NCI-H748 treated with DMSO at 0.1 percent for 48 hours (cell line): ENCODE measurements at places on chromosomes 2 and 18.

DNA sequence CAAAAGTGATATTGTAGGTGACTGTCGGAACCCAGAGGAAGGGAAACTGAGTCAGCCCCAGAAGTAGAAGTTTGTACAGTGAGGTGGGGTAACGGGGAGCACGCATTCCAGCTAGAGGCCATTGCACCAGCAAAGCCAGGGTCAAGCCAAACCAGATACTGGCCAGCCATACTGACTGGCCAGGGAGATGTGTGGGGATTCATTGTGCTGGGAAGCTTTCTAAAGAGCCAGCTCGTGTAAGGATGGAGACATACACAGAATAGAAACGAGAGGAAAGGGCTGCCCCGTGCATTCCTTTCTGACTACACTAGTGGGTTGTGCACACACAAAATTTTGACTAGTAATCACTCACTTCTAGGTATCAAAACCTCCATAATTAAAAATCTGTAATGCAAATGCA is 175.3 kb upstream of the PID1 start:
- DNase-seq = no peak

GRCh38 chr18:56516789-56517188 is 121.6 kb downstream of the TXNL1 start:
- DNase-seq = no peak

GRCh38 chr2:240024766-240025165 is 376 bp downstream of the NDUFA10 start:
- DNase-seq = no peak

DNA sequence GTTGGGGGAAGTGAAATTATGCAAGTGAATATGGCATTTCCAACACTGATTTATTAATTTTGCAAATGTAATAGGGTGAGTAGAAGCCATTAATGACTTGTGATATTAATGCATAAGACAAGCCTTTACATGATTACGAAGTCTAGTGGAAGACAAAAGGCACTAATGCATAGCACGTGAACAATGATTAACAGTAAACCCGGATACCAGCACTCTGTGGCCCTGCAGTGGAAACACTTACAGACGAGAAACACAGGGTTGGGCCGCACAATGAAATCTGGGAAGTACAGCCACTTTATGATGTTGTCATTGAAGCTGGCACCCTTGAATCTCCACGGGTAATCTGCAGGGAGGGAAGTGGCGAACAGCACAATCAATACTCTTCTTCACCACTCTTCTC is 233.4 kb downstream of the NAPG start:
- DNase-seq = no peak

DNA sequence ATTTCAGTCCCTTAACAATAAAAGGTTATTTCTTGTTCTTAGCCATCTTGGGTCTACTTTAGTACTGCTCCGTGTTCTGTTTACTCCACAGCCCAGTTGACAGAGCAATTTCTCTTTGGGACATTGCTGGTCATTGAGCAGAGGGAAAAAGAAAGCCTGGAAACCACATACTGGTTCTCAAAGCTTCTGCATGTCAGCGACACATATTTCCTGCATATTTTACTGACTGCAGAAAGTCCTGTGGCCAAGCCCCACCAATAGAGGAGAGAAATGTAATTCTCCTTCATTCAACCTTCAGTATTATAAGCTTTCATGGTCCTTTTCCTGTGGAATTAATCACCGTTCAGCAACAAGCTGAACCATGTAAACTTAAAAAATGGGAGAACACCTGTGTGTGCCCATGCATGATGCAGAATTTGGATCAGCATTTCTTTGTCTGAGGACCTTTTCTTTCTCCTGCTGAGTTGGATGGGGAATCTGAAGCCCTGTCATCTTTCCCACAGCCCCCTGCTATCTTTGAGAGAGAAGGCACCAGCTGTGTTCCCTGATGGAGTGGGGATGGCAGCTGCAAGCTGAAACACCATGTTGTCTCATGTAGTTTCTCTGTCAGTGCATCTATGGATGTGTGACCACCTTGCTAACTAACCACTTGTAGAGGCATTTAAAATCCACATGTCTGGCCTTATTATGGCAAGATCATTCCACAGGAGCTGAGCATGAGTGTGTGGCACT is 431.6 kb downstream of the MEIS1 start:
- DNase-seq = no peak

GRCh38 chr2:108910541-108911396 is 78.3 kb downstream of the EDAR start:
- DNase-seq = no peak

DNA sequence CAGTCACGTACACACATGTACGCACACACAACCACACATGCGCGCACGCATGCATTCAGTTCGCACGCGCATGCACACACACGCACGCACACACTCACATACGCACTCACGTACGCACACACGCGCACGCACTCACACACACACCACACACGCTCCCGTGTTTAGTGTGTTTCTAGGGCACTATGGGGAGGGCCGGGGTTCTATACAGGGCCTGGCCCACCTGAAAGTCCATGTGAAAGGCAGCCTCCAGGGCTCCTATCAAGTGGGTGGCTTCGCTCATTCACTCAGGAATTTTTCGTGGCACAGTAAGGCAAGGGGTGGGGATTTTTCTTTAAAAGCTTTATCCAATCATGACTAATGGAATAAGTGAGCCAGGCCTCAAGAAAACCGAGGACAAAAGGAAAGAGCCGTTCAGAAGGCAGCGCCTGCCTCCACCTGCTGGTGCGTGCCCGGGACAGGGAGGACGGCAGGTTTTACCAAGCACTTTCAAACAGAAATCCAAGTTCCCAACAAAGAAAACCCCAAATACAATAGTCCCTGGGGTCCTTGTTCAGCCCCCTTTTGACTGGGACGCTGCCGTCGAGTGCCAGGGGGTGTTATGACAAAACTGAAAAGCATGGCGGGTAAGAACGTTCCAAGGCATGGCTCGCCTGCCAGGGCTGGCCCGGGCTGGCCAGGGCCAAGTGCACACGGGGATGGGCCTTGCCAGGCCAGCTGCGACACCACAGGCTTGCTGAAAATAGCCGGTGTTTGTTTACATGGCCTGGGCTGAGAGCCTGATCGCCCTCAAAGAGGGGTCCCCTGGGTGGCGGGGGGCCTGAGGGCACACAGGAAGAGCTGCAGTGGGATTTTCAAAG is 110.0 kb downstream of the HDAC4 start:
- no peak for DNase-seq

DNA sequence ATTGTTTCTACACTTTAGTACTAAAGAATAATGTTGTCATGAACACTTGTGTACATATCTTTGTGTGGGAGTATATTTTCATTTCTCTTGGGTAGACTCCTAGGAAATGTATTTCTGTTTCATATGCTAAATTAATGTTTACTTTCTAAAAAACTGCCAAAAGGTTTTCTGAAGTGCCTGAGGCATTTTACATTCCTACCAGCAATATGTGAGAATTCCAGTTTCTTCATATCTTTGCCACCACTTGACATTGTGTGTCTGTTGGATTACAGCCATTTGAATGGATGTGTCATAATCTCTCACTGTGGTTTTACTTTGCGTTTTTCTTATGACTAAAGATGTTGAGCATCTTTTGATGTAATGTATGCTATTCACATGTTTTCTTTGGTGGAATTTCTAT is 428.2 kb upstream of the KCNH7 start:
- no peak for DNase-seq

GRCh38 chr18:41532344-41533086 is 422.5 kb upstream of the PIK3C3 start:
- no peak for DNase-seq

DNA sequence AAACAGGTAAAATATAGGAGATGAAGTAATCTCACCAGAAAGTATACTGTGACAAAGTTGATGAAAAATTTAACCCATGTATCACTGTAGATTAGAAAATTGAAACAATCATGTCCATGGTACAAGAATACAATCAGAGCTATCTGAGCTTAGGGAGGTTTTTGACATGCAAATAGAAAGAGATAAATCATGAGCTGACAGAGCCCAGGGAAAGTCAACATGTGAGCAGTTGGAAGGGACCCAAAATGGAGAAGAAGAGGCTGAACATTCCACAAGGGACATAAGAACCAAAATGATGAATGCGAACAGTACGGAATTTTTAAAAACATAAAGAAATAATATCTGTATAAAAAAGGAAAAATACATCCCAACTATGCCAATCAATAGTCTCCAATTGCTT is 395.4 kb upstream of the CYRIA start:
- DNase-seq = no peak

GRCh38 chr2:144513388-144514101 is 6.4 kb downstream of the ZEB2 start:
- no peak for DNase-seq

- no peak for DNase-seq
Measured at GRCh38 chr2:74763962-74764428, 69.9 kb upstream of the HK2 start.

DNA sequence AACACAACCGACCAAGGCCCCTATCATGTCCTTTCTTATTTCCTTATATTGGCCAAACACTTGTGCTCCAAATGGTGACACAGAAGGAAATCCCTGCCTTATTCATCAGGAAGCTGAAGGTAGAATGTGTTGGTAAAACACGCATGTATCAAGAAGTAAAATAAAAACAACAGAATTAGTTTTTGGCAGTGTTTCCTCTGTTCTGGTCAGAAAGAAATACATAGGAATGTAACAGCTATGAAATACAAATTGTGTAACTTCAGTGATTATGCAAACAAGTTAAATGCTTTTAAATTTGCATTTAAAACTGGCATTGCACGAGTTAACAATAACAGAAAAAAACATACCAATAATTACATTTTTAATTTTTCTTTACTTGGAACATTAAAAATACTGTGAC is 19.3 kb downstream of the ST6GAL2 start:
- DNase-seq = no peak

GRCh38 chr18:36511791-36512352 is 214.4 kb downstream of the FHOD3 start:
- no peak for DNase-seq

DNA sequence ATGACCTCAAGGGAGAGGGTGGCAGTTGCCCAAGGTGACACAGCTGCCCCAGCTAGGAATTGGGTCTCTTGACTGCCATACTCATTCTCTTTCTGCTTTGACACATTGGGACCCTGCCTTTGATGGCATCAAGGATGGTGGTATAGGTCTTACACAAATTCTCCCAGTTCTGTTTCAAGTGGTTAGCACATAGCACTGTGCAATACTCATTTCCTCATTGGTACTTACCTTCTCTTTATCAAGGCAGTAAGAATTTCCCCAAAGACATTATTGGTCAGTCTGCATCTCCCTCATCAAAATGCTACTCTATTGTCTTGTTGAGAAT is 35.9 kb upstream of the CCDC93 start:
- DNase-seq = no peak

DNA sequence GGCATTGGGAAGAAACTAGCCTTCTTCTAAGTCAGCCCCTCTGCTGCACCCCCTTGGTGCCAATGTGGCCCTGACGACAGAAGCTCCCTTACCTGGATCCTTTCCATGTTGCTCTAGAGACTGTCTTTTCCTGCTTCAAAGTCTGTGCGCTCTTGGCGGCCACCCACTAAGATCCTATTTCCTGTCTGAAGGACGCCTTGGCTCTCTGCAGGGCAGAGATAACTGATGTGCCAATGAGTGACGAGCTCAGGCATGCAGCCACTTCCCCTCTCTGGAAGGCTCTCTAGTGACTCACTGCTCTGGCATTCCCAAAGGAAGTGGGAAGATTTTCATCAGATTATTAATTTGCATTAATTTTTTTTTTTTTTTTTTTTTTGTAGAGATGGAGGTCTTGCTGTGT is 273.5 kb downstream of the CDH20 start:
- DNase-seq = no peak

GRCh38 chr2:121640380-121641316 is 8.6 kb downstream of the CLASP1 start:
- DNase-seq = no peak

DNA sequence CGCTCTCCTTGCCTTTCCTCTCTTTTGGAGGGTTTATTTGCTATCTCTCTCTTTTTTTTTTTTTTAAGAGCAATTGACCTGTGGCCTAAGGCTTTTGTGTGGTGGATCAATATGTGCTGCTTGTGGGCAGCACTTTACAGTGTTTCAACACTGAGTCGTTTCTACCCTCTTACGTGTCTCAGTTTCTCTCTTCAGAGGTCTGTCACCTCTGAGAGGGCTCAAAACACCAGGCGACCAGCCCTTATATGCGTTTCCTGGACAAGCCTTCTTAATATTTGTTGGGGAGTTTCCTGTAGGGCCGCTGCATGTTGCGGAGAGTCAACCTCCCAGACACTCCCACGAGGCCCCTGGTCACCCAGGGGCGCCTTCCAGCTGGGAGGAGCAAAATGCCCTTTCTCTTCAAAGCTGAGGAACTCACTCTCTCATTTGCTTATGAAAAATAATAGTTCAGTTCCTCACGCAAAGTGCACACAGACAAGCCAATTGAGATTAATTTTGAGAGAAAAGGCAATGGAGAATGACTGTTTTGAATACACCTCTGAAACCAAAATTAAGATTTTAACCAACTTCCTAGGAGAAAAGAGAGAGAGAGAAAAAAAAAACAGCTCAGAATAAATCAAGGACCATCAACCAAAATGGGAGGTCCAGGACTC is 96.3 kb upstream of the B3GNT2 start:
- DNase-seq = no peak

DNA sequence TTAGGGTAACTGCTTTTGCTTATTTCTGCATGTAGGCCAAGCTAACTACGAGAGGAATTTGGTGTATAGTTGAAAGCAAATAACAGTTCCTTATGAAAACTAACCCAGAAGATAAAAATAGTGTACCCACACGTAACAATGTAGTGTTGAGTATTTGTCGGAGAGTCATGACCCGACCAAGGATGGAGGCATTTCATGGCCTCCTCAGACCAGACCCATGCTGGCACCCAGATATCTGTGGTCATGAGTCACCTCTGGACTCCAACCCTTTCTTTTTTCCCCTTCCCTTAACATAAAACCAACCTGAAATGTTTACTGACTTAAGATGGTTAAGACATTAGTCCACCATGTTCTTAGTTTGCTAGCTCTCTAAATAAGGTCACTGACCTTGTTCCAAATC is 318.7 kb downstream of the NOL4 start:
- no peak for DNase-seq

DNA sequence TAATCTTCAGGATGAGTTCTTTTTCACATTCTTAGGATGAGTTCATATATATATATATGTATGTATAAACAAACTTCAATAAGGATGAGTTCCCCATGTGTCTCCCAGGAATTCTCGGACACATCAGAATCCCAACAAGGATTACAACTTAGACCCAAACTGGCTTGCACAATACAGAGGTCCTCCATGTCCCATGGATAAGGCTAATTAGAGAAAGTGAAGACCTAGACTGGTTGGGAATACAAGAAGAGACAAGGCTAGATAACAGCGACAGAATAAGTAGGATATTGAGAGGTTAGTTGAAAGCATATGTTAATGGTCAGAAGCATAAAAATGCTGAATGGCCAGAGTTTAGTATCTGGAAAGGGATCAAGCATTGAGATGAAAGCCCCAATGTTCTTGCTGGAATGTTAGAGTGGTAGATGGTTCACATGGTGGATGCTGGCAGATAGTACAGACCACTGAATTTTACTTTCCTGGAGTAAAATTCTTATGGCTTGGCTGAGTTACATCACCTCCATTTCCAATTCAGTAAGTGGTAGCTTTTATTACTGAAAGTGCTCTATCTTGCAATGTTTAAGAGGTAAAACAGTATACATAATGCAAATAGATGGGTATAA is 154.9 kb upstream of the EPHA4 start:
- DNase-seq = no peak
